ENCODE measurements at places on chromosomes 7 and 10.

DNA sequence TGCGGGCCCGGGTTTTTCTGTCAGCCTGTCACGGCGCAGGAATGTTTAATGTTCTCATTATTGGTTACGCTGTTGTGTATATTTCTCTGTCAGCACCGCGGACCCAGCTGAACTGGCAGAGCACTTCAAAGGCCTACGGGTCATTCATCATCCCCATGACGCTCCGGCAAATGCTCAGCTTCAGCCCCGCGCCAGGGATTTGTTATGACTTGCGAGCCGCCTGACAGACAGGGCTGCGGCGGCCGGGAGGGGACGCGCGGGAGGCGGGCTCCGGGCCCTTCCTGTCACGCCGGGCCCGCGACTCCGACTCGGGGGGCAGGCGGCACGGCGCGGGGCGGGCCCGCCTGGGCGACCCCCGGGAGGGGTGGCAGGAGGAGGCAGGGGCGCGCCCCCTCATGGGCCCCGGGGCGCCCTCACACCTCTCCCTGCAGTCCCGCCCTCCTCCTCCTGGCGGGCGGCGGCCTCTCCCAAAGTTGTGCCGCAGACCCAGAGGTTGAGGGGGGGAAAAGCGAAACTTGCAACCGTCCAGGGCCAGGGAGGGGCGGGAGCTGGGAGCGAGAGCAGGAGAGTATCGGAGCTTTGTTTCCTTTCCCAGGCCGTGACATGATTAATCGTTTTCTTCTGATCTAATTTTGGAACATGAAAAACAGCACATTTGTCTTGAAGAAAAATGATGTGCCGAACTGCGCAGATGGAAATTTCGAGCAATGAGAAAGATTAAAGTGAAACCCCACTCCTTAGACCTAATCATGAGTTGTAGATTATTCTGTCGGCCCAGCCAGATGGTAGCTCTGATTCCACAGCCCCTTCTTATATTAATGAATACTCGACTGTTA, 59.3 kb upstream of the COMTD1 start:
- peak; percentile 72 for DNase-seq

DNA sequence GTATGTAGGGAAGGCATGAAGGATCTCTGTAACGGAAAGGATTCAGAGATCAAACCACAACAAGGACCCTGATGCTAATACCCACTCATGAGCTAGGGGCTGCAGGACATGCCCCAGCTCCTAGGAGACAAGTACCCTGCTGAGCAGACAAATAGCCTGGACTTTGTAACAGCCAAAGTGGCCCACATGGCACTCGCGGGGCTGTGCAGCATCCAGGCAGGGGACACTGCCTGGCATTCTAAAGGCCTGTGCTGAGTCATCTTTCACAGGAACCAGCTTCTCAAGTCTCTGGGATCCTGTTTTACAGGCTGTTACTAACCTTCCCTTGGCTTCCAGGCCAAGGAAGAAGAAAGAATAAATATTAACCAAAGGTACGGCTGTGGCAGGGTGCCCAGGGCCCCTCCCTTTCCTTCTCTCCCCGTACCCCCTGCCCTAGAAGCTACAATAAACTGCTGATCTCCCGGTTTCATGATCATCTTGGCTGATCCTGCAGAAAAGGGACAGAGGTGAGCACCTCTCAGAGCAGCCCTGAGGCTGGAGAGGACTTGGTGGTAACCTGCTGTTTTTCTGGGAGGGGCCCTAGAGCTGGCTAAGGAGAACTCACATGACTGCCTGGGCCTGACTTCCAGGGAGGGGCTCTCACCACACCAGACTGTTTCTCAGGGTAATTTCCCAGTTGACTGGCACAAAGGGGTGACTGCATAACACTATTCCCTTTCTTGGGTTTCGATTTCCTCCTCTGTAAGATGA, 4.2 kb upstream of the RPEL1 start:
- DNase-seq = no peak

GRCh38 chr7:38781991-38782390, 127.0 kb downstream of the VPS41 start:
- no peak for DNase-seq

DNA sequence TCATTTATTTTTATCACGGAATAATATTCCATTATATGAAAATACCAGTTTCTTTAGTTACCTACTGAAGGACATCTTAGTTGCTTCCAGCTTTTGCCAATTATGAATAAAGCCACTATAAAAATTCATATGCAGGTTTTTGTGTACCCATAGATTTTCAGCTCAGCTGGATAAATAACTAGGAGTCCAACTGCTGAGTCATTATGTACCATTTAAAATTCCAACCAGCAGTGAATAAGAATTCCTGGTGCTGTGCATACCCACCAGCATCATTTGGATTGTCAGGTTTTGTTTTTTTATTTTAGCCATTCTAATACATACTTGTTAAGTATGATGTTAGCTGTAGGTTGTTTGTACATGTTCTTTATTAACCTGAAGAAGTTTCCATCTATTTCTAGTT, 14.5 kb downstream of the FAM24B start:
- DNase-seq = no peak

DNA sequence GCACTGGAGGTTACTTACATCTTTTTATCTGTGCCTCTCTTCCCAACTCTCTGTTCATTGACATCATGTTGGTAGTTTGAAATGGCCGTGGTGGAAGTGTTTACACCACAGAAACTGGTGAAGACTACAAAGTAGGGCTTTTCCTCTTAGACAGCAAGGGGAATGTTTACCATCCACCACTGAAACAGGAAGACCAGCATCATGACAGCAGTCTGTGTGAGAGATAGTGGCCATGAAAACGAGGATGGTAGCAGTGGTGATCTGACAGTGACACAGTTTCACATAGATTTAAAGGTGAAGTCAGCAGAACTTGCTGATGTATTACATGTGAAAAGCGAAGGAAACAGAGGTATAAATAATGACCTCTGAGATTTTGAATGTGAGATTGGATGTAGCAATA, 115.7 kb downstream of the CCDC71L start:
- no peak for DNase-seq

- no peak for DNase-seq
These were observed 45.4 kb upstream of the MBL2 start for GRCh38 chr10:52818019-52818418.

- DNase-seq = peak; percentile 46
These were observed 3.0 kb downstream of the NUP42 start for GRCh38 chr7:23184709-23185359.

DNA sequence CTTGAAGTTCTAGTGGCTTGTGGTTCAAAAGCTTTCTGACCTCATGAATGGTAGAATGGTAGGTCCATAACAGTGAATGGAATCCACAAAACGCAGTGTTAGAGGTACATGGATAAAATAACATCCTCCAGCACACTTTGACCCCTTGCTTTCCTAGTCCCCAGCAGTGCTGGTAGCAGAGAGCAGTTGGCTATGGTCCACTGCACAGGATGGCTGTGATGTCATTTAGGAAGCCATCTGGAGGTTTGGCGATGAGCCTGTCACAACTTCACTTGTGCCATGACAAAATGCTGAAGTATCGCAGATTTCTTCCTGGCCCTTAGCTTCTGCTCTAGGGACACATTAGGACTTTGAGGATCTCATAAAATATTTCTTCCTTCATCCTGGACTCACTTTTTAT, 300.0 kb upstream of the FZD8 start:
- no peak for DNase-seq

GRCh38 chr10:88008866-88009470, 145.5 kb downstream of the PTEN start:
- no peak for DNase-seq

DNA sequence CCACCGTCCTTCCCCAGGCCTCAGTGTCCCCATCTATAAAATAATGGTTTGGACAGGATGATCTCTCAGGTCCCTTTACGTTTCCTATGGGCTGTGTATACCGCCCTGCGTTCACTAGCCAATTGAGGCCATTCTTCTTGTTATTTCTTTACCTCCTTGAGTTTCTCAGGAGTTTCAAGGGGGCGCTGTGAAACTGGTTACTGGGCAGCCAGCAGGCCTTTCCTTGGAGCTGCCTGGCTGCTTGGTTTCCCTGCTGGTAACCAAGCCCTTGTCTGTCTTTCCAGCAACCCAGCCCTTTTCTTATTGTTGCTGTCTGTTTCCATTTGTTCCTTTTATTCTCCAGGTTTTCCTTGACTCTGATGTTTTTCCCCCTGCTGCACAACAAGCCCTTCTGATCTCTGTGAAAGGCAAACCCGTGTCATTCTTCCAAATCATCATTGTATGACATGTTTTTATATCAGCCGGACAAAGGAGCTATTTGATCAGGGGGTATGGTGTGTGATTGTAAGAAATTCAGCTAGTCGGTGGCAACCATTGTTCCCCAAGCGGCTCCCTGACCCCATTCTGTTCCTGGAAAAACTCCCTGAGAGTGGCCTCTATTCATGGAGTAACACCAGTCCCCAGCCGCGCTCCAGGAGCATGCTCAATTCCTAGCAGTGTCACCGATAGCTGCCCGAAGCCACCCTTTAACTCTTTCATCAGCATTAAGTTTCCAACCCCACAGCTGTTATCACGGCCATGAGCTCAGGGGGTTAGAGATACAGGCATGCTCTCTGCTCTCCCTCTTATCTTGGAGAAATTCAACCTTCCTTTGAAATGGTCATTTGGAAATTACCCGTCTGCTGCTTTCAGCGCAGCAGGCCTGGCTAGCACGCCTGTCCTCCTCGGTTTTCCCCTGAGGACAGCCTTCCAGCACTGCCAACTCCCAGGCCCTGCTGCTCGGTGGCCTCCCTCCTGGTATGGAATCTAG, 26.6 kb downstream of the FGF8 start:
- DNase-seq = peak; percentile 40

GRCh38 chr10:132637477-132638129, 100.0 kb downstream of the INPP5A start:
- DNase-seq = peak; percentile 30

- no peak for DNase-seq
These were observed 566.4 kb downstream of the GFRA1 start for GRCh38 chr10:115706488-115707076.

- DNase-seq = no peak
These were observed 28.4 kb downstream of the CPXM2 start for GRCh38 chr10:123863183-123863575.

GRCh38 chr7:140447841-140448240, 31.5 kb downstream of the MKRN1 start:
- DNase-seq = no peak

DNA sequence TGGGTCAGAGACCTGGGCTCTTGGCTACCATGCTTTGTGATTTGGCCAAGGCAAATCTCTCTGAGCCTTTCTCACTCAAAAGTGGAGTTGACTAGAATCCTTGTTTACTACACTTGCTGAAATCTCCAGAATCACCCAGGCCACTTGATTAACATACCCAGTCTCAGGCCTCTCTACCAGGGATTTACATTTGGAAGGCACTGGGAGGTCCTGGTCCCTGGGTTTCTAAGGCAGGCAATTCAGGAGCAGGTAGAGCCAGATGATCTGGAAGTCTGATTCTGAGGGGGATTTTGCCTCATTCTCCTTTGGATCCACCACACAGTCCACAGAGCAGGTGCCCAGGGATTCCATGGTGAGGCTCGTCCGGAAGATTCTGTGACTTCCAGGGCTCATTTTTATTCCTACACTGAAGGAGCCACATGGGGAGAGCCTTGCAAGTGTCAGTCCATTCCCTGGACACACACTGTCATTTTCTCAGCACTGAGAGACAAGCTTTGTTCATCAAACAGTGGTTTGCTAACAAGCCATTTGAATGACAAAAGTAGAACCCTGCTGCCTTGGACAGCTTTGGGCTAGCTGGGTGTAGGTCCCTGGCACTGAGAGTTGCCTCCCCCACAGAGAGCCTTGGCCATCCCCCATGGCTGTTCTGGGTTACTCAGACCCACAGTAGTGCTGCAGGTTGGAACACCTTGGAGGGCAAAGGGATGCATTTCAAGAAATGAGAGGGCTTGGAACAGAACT, 74.2 kb downstream of the NOC3L start:
- DNase-seq = no peak

GRCh38 chr7:43467406-43467805, 115.5 kb upstream of the STK17A start:
- DNase-seq = no peak

DNA sequence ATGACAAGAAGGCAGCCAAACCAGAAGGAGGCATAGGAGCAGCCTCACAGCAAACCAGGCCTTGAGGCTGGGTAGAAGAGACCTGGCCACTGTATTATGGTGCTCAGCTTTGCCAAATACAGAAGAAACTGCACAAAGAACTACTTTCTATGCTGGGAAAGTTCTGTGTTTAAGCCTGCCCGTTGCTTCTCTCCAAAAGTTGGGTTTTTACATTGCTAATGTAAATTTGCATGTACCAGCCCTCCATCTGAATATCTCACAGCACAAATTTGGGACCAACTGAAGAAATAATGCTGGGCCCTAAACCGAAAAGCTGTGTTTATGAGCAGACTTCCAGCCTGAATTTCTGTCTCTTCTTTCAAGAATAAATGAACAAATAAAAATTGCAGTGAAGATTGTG, 145.0 kb downstream of the TFEC start:
- no peak for DNase-seq

DNA sequence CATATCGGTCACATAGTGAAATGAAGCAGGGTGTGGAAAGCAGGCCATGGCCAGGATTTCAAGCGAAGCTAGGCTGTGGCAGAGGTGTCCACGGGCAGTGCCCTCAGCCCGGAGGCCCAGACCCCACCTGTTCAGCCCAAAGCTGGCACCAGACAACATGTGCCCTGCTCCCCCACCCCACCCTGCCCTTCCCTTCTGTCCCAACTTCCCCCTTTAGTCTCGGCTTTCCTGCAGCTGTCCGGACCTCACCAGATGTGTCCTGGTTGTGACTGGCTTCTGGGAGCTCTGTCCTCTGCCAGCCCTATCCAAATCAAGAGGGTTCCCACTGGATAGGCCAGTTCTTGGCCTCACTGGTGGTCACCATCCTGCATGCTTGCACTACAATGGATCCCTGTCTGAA, 37.3 kb downstream of the ADAM12 start:
- DNase-seq = no peak

DNA sequence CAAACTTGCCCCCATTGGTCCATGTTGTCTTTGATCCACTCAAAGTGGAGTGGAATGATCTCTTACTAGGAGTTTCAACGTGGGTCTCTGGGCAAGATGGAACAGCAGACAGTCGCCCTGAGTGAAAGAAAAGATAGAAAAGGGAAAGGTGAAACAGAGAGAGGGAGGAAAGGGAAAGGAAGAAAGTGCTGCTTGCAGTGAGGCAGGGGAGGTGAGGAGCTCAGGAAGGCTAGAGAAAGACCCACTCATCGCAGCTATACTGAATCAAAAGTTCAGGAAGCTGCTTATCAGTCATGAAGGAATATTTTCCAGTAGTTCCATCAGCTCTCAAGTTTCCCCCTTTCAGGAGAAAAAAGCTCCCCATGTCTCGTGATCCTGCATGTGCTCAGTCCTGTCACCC, 86.9 kb downstream of the ZNF467 start:
- no peak for DNase-seq
